ENCODE measurements at places on chromosomes 1 and 21. TPM values are rescaled to one million over a fixed set of nuclear protein-coding genes. Genes with fewer than 3 reads are reported as not detected.

FAM163A gene
- not detected for total RNA-seq

OVAAL gene
- total RNA-seq: 4.3 TPM

SLC22A15 gene
- total RNA-seq: 7.8 TPM

TRIM17 gene
- total RNA-seq: not detected

EXTL2 gene
- total RNA-seq: 6.0 TPM

LEFTY2 gene
- total RNA-seq: 0.56 TPM

PLA2G2F gene
- total RNA-seq: not detected

GJA9 gene
- not detected for total RNA-seq

LMX1A gene
- not detected for total RNA-seq

DHRS3 gene
- total RNA-seq: 50.8 TPM

ZNF648 gene
- total RNA-seq: 0.09 TPM

LMOD1 gene
- 13.5 TPM for total RNA-seq

DNA sequence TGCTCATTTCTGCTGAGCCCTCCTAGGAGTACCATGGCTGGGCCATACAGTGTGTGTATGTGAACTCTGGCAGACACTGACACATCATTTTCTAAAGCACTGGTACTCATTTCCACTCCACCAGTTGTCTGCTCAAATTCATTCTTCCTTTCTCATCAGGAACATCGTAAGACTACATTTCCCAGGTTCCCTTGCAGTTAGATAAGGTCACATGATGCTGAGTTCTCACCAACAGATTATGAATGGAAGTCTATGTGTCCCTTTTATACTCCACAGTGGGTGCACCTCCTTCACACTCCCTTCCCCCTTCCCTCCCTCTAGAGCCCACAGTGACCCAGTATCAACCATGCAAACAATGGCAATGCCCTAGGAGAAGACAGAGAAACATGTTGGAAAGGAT lies 38.3 kb upstream of the PAX7 start:
- peaks cover 51% of the 10 kb centered on the region for H3K27me3 ChIP-seq
- H3K4me1 ChIP-seq: no peaks in the 10 kb centered on the region
- no peaks in the 10 kb centered on the region for H3K36me3 ChIP-seq
- H3K27ac ChIP-seq: no peak overlapping the region
- no peak overlapping the region for H3K4me3 ChIP-seq
- no peak for DNase-seq

- no peaks in the 10 kb centered on the region for H3K27me3 ChIP-seq
- no peaks in the 10 kb centered on the region for H3K36me3 ChIP-seq
- H3K4me3 ChIP-seq: no peak overlapping the region
- no peak for DNase-seq
- peaks cover 11% of the 10 kb centered on the region for H3K4me1 ChIP-seq
Measured at GRCh38 chr1:244445320-244446181, 6.2 kb downstream of the ADSS2 start.

DNA sequence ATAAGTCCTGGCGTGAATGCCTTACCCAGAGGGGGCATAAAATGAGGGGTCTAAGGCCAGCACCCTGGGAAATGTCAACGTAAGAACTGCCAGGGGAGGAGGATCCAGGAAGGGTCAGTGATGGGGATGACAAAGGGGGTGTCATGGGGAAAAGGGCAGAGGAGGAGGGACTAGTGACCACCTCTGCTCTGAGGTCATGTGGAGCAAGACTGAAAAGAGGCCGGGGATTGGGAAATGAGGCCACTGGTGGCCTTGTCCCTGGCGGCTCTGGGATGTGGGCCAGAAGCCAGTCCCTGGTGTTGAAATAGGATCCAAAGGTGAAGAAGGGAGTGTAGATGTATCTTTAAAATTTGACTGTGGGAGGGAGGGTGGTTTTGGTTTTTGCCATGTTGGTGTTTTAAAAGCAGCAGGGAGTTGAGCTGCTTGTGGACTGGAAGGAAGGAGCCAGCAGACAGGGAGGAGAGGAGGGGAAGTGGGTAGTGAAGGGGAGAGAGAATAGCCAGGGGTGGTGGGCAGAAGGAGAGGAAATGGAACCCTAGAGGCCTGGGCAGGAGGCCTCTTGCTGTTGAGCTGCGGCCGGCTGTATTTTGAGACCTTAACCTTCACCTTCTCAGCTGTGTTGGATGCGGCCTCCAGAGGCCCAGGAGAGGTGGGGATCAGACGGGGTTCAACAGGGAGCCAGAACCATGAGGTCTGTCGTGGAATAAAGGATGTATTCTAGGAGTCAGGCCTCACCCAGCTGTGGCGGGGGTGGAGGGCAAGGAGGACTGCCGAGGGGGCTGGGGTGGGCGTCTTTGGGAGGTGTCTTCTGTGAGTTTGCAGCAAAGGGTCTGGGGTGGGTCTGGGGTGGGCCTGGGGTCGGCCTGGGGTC lies 92.5 kb downstream of the DHRS3 start:
- H3K36me3 ChIP-seq: no peaks in the 10 kb centered on the region
- H3K27ac ChIP-seq: no peak overlapping the region
- H3K27me3 ChIP-seq: no peaks in the 10 kb centered on the region
- H3K4me3 ChIP-seq: no peak overlapping the region
- peaks cover 11% of the 10 kb centered on the region for H3K4me1 ChIP-seq
- DNase-seq: no peak

- H3K4me3 ChIP-seq: no peak overlapping the region
- no peaks in the 10 kb centered on the region for H3K27me3 ChIP-seq
- H3K27ac ChIP-seq: no peak overlapping the region
- DNase-seq: peak; percentile 7
- no peaks in the 10 kb centered on the region for H3K36me3 ChIP-seq
- H3K4me1 ChIP-seq: peaks cover 4% of the 10 kb centered on the region
Measured at GRCh38 chr21:22710721-22711120, 1712.5 kb downstream of the NCAM2 start.

GRCh38 chr1:190595438-190595837 lies 117.8 kb upstream of the BRINP3 start:
- H3K4me3 ChIP-seq: no peak overlapping the region
- H3K4me1 ChIP-seq: no peaks in the 10 kb centered on the region
- no peaks in the 10 kb centered on the region for H3K27me3 ChIP-seq
- no peak for DNase-seq
- H3K27ac ChIP-seq: no peak overlapping the region

DNA sequence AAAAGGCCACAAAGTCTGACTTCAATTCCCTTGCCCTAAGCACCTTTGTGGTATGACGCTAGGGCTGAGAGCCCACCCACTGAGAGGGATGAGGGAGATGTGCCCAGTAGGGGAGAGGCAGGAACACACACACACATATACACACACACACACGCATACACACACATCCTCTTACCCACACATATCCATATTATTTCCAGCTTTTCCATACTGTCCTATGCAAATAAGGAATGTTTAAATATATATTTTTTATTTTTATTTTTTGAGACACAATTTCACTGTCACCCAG lies 3.0 kb downstream of the RAB25 start:
- H3K4me3 ChIP-seq: no peak overlapping the region
- no peaks in the 10 kb centered on the region for H3K36me3 ChIP-seq
- no peak for DNase-seq
- no peaks in the 10 kb centered on the region for H3K4me1 ChIP-seq

- no peak for DNase-seq
- H3K36me3 ChIP-seq: no peaks in the 10 kb centered on the region
- H3K4me1 ChIP-seq: no peaks in the 10 kb centered on the region
- no peak overlapping the region for H3K4me3 ChIP-seq
Measured at GRCh38 chr1:199724049-199724448, 303.5 kb upstream of the NR5A2 start.

DNA sequence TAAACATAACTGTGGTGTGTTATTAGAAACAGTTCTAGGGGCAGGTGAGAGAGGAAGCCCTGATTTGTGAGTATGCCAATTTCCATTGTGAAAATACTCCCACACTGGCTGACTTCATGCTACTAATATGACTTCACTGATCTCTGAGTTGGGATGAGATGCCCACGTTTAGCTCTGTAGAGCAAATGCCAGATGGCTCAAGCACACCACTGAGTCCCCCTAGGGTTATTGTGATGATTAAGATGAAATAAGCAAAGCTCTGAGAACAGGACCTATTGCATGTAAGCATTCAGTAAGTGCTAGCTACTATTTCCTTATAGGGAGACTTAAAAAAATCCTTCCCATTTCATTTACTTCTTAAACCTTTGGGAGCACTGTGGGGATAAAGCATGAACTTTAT lies 117.6 kb downstream of the CENPF start:
- H3K4me1 ChIP-seq: no peaks in the 10 kb centered on the region
- H3K27me3 ChIP-seq: no peaks in the 10 kb centered on the region
- DNase-seq: no peak
- no peak overlapping the region for H3K27ac ChIP-seq

GRCh38 chr1:89810880-89811279 lies 10.0 kb upstream of the LRRC8D start:
- no peak for DNase-seq
- H3K4me1 ChIP-seq: peaks cover 19% of the 10 kb centered on the region
- H3K27ac ChIP-seq: no peak overlapping the region
- H3K4me3 ChIP-seq: no peak overlapping the region

GRCh38 chr1:173280899-173281660 lies 73.9 kb upstream of the TNFSF4 start:
- H3K27ac ChIP-seq: no peak overlapping the region
- H3K4me3 ChIP-seq: no peak overlapping the region
- H3K4me1 ChIP-seq: no peaks in the 10 kb centered on the region
- H3K27me3 ChIP-seq: no peaks in the 10 kb centered on the region
- no peak for DNase-seq
- no peaks in the 10 kb centered on the region for H3K36me3 ChIP-seq

DNA sequence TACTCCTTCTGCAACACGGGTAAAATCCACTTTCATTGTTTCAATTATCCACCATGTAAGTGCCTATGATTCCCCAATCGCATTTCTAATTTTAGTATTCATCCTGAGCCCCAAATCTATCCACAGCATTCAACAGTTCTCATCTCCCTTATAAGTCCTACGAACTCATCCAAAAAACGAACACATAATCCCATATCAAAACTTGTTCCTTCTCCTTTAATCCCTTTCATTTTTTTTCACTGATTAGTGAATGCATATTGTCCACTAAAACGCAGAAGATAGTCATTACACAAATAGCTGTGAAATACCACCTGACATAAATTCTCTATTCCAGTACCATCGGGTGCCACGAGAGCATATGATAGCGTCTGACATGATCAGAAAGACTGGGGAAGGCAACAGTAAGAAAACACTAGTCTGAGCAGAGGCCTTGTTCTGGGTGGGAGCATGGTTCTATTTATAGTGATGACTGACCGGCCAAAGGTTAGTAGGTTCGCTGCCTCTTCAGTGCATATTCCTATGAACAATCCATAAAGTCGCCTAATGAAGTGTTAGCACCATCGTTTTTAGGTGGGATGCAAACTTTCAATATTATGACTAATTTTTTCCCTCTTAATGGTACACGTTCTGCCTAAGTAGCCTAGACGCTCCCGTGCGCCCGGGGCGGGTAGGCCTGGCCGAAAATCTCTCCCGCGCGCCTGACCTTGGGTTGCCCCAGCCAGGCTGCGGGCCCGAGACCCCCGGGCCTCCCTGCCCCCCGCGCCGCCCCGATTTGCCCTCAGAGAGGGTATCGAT lies 648 bp downstream of the ATP5PF start:
- peak; percentile 39 for DNase-seq
- H3K27me3 ChIP-seq: no peaks in the 10 kb centered on the region
- peaks cover 77% of the 10 kb centered on the region for H3K4me1 ChIP-seq
- H3K27ac ChIP-seq: peak overlapping the region; percentile 97

DNA sequence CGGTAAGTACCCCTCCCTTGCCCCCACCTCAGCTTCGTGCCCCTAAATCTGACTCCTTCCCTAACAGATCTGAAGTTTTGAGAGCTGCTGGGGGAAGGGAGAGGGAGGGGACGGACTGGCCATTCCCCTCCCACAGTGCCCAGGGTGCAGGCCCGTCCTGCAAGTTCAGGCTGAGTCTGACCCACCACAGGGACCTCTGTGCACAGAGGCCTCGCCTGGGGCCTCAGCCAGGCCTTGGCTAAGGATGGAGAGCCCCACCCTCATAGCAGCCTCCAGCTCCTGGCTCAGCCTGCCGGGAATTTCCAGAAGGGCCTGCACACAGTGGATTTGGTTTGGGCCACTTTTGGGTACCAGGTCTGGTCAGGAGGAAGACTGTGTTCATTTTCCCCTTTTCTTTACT lies 31.2 kb upstream of the TNFRSF1B start:
- DNase-seq: peak; percentile 74
- H3K27me3 ChIP-seq: no peaks in the 10 kb centered on the region
- H3K36me3 ChIP-seq: no peaks in the 10 kb centered on the region
- peaks cover 36% of the 10 kb centered on the region for H3K4me1 ChIP-seq
- H3K4me3 ChIP-seq: no peak overlapping the region

- no peak overlapping the region for H3K27ac ChIP-seq
- no peak overlapping the region for H3K4me3 ChIP-seq
- no peak for DNase-seq
- H3K4me1 ChIP-seq: no peaks in the 10 kb centered on the region
- H3K36me3 ChIP-seq: no peaks in the 10 kb centered on the region
- H3K27me3 ChIP-seq: no peaks in the 10 kb centered on the region
Measured at GRCh38 chr1:43473463-43473862, 19.7 kb upstream of the HYI start.

- no peaks in the 10 kb centered on the region for H3K27me3 ChIP-seq
- H3K36me3 ChIP-seq: no peaks in the 10 kb centered on the region
- H3K27ac ChIP-seq: no peak overlapping the region
Measured at GRCh38 chr1:41313661-41314131, 47.5 kb upstream of the FOXO6 start.

- no peak overlapping the region for H3K27ac ChIP-seq
- no peak overlapping the region for H3K4me3 ChIP-seq
- DNase-seq: no peak
- no peaks in the 10 kb centered on the region for H3K27me3 ChIP-seq
Measured at GRCh38 chr1:36137776-36138175, 11.5 kb downstream of the TRAPPC3 start.

- no peaks in the 10 kb centered on the region for H3K27me3 ChIP-seq
- H3K4me3 ChIP-seq: no peak overlapping the region
- H3K36me3 ChIP-seq: no peaks in the 10 kb centered on the region
- H3K27ac ChIP-seq: no peak overlapping the region
Measured at GRCh38 chr1:163872067-163872466, 550.3 kb downstream of the NUF2 start.

- H3K36me3 ChIP-seq: no peaks in the 10 kb centered on the region
- DNase-seq: no peak
- no peak overlapping the region for H3K27ac ChIP-seq
- no peaks in the 10 kb centered on the region for H3K27me3 ChIP-seq
- no peaks in the 10 kb centered on the region for H3K4me1 ChIP-seq
Measured at GRCh38 chr1:30572192-30572591, 151.2 kb downstream of the MATN1 start.

DNA sequence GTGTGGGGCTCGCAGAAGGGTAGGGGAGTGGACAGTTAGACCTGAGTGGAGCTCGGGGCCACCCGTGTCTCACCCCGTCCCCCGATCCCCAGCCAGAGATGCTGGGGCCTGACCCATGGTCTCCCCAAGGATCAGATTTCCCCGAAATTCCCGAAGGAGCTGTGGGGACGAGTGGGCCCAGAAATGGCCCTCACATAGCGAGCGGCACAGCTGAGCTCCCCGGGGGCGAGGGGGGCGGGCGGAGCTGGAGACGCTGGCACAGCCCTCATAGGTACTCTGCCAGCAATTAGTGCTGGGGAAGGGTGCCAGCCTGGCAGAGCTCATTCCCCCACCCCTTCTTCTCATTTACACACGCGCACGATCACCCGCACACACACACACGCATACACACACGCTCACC lies 9.2 kb downstream of the CASZ1 start:
- H3K4me1 ChIP-seq: peaks cover 40% of the 10 kb centered on the region
- H3K27ac ChIP-seq: no peak overlapping the region
- no peak overlapping the region for H3K4me3 ChIP-seq
- H3K36me3 ChIP-seq: no peaks in the 10 kb centered on the region

GRCh38 chr1:230109895-230110667 lies 43.0 kb downstream of the GALNT2 start:
- peaks cover 53% of the 10 kb centered on the region for H3K4me1 ChIP-seq
- H3K36me3 ChIP-seq: no peaks in the 10 kb centered on the region
- no peak for DNase-seq
- no peaks in the 10 kb centered on the region for H3K27me3 ChIP-seq
- H3K4me3 ChIP-seq: no peak overlapping the region
